Activated T-helper 1 cell treated with anti-CD3 and anti-CD28 coated beads, Interleukin-2, amount 50 U/mL, for 16 hours (primary cell): ENCODE measurements at places on chromosomes 5 and 9.

GRCh38 chr5:8413975-8414374 is 545.0 kb downstream of the MTRR start:
- DNase-seq: no peak

DNA sequence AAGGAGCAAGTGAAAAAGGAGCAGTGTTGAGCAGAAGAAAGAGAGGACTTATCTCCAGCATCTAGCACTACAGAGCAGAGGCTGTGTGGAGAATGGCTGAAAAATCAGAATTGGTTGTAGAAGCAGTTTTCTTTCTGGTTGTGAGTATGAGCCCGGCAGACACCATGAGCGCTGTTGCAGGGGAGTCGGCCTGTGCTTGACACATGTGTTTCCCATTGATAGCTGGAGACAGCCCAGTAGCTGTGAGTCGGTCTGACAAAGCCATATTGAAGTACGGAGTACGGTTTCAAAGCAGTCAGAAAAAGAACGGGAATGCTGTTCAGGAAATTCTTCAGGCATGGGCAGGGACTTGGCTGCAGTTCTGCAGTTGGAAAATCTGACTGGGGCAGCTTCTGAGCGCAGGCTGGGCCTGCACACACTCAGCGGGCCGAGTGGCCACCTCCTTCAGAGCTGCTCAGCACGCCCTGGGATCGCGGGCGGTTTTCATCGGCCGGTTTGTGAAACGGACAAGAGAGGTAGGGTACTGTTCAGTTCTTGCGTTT is at the start of gene SGCD:
Gene SGCD (plus strand): TSS at position 447 of the 542 bp plus-strand sequence.
- no peak for DNase-seq

- DNase-seq: no peak
These were observed 23.5 kb upstream of the IFNE start for GRCh38 chr9:21505425-21506179.

- no peak for DNase-seq
These were observed 51.0 kb downstream of the KIF4B start for GRCh38 chr5:155064580-155064979.

GRCh38 chr5:119264186-119264585 is 91.6 kb upstream of the TNFAIP8 start:
- no peak for DNase-seq

DNA sequence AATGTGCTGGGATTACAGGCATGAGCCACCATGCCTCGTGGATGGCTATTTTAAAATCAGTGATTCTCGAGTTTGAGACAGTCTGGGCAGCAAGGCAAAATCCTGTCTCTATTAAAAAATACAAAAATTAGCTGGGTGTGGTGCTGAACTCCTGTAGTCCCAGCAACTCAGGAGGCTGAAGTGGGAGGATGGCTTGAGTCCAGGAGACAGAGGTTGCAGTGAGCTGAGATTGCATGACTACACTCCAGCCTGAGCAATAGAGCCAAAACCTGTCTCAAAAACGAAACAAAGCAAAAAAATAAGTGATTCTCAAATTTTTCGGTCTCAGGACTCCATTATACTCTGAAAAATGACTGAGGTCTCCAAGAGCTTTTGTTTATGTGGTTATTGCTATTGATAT is 47.9 kb upstream of the HSPA9 start:
- DNase-seq: no peak

DNA sequence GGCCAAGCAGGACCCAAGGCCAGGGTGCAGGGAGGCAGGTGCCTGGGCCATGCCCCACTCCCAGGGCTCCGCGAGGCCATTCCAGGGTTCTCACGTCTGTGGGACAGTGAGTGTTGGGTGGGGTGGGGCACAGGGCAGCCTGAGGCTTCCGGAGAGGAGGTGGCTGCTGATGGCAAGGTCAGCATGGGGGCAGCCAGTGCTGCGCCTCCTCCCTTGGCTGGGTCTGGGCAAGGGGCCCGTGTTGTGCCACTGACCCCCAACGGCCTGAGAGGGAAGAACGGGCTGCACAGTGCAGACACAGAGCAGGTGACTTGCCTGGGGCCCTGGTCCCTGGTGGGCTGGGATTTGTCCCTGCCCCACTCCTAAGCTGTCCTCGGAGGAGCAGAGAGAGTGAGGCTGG is 82.1 kb downstream of the RXRA start:
- no peak for DNase-seq
